ENCODE measurements at places on chromosomes 3 and 15. TPM values are rescaled to one million over a fixed set of nuclear protein-coding genes. Genes with fewer than 3 reads are reported as not detected.
A peak's percentile ranks its signal among the peaks of the same experiment; 100 is the strongest.

DNA sequence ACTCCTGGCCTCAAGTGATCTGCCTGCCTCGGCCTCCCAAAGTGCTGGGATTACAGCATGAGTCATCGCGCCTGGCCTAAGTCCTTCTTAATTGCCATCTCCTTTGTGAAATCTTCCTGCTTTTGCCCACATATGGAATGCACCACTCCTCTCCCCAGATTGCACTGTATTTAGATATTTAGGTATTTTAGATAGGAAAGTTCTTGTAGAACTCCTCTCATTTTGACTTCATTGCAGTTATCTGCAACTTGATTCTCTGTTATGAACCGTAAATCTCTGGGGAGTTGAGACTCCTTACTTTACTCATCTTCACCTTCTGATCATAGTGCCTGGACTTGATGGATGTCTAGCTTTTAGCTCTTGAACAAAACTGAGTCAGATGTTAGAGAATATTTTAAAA, 150.7 kb downstream of the AKAP13 start:
- DNase-seq: no peak

- DNase-seq: no peak
These were observed 1.5 kb downstream of the C3orf70 start for GRCh38 chr3:185151101-185151963.

DNA sequence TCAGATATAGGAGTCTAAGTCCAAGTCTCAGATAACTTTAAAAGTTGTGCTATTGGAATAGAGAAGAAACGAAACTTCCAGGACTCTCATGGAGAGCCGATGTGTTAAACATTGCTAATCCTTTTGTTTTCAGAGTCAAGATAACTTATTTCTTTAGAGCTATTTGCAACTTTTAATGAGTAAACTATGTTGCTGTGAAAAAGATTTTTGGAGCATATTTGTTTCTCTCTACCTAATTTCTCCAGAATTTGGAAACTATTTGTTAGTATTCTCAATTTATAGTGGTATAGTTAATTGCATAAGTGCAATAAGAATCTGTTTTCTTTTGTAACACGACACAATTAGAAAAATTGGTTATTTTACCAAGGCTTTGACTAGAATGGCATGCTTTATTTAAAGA, 588.9 kb downstream of the NTRK3 start:
- no peak for DNase-seq

GRCh38 chr3:142645236-142645793, 49.1 kb downstream of the PLS1 start:
- peak; percentile 98 for DNase-seq

DNA sequence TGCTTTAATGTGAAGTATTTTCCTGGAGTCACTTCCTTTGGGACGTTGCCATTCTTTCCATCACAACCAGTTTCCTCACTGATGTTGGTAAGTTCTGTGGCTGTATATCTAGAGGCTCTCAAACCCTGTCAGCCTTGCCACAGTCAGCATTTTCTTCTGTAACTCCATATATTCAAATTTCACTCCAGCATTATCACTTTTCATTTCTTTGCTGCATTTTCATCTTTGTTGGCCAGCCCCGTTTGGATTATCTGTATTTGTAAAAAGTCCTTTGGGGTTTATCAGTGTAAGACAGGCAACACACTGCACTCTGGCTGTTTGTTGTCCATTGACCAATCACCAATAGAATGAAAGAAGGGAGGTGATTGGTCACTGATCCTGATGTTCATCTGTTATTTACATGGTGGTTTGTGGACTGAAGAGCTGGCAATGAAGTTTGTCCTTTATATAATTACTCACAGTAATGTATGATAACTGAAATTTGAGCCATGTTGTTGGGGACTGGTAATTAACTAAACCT, 20.3 kb downstream of the GMPS start:
- DNase-seq: peak; percentile 28

DNA sequence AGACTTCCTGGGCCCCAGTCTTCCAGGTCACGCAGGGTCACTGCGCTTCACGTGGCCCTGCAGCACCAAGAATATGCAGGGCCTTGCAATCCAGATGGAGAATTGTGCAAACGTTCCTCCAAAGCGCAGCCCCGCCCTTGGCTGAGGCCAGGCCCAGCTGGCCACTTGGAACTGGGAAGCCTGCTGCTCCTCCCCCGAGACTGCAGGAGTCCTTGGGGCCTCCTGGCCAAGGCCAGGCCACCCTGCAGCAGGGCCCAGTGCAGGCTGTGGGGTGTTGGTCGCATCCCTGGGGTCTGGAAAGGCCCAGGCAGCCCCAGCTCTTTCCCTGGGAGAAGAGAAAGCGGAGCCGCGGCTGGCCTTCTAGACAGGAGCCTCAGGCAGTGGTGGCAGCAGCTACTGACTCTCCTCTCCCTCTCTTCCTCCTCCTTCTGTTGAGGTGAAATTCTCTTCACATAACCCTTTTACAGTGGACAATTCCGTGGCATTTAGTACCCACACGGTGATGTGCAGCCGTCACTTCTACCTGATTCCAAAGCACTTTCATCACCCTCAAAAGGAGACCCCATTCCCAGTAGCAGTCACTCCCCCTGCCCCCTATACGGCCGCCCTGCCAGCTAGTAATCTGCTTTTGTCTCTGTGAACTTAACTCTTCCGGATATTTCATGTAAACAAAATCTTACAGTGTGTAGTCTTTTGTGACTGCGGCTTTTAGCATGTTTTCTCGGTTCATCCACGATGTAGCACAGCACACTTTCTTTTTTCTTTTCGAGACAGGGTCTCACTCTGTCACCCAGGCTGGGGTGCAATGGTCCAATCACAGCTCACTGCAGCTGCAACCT, 103.9 kb downstream of the TMEM266 start:
- no peak for DNase-seq

GRCh38 chr3:148790370-148790769, 37.2 kb upstream of the CPB1 start:
- DNase-seq: no peak

- no peak for DNase-seq
These were observed 269.8 kb downstream of the DIPK2A start for GRCh38 chr3:144241404-144241803.

GRCh38 chr3:73379465-73379864, 245.3 kb downstream of the PDZRN3 start:
- peak; percentile 2 for DNase-seq

DNA sequence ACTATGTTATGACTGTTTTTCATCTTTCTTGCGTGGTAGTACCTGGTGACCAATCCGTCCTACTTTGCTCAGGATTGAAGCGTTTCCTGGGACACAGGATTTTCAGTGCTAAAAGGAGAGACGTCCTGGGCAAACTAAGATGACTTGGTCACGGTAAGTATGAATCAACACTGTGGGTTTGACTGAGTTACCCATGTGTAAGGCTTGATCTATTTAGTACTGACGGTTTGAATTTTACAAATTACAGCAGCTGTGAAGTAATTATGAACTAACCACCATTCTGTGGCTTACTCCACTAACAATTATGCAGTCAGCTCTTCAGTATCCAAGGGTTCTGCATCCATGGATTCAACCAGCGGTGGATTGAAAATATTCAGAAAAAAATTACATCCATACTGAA, 172.9 kb upstream of the FEZF2 start:
- DNase-seq: no peak

GRCh38 chr3:197258168-197258755, 40.1 kb downstream of the DLG1 start:
- no peak for DNase-seq

- no peak for DNase-seq
These were observed 42.5 kb upstream of the SNRK start for GRCh38 chr3:43243590-43244587.

DNA sequence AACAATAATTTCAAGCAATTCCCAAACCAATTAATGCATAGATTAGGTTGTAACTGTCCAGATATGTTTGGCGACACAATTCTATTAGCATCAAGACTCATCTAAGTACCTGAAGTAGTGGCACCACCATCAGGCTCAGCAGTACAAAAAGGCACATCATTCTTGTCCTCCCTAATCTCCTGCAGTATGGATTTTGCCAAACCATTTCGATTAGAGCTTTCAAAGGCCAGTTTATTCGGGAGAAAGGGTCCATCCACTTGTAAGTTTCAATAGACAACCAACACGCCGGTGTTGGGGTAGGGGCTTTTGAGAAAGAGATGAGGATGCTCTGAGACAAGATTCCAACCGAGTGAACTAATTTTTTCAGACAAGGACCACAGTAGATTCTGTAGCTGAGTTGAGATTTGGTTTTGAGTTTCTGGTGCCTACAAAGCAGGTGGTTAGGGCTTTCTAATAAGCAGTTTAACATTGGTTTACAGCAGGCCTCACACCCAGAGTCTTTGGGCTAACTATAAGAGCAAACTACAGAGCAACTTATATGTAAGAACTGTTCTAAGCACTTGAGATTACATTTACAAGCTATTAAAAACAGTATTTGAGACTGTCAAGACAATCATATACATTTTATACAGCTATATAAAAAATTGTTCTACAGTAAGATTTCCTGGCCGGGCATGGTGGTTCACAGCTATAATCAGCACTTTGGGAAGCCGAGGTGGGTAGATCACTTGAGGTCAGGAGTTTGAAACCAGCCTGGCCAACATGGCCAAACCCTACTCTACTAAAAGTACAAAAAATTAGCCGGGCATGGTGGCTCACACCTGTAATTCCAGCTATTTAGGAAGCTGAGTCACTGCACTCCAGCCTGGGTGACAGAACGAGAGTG, 4.5 kb downstream of the RPL22L1 start:
- peak; percentile 64 for DNase-seq

GRCh38 chr15:67241132-67241855, 13.2 kb downstream of the AAGAB start:
- no peak for DNase-seq

- DNase-seq: no peak
These were observed 67.8 kb upstream of the POLG start for GRCh38 chr15:89402518-89402805.

- DNase-seq: no peak
These were observed 20.7 kb upstream of the TNFSF10 start for GRCh38 chr3:172543884-172544283.

DNA sequence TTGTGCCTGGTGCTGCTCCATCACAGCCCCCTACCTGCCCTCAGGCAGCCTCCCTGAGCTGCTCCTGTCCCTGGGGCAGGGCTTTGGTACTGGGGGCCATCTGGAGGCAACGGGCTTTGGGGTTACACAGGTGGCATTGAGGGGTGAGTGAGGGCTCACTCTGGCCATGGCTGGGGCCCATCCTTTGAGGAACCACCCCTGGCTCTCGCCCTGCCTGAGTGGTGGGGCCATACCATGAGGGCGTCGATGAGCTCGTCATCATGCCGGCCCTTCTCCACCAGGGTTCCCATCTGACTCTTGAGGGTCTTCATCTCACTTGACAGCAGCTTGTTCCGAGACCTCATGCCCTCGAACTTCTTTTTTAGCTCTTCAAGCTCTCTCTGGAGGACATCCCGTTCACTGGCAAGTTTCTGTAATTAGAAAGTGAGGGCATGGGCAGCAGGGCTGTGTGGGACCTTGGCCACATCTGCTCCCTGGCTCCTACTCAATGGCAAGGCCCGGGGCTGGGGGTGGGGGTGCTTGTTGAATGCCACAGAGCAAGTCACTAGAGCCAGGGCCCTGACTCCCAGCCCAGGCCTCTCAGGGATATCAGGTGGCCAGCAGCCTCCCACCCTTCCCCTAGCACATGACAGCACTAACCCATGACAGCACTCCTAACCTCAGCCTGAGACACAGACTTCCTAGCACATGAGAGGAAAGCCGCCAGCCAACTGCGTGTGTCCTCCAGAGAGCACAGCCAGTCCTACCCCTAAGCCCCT, 33.5 kb downstream of the CCDC13 start:
- DNase-seq: no peak

- DNase-seq: peak; percentile 13
These were observed 1.4 kb upstream of the NECTIN3 start for GRCh38 chr3:111069974-111070771.

- no peak for DNase-seq
These were observed 43.9 kb downstream of the SH3BP5 start for GRCh38 chr3:15288331-15289035.

PCCB gene
- total RNA-seq: 78.8 TPM

ALPK3 gene
- total RNA-seq: 0.03 TPM

CKMT1B gene
- 0.20 TPM for total RNA-seq

CNTN4 gene
- total RNA-seq: not detected

SLC6A20 gene
- total RNA-seq: not detected
